Stimulated activated CD4-positive, alpha-beta T cell treated with anti-CD3 and anti-CD28 coated beads, TNF-alpha, amount 100 ng/mL, for 24 hours (primary cell): ENCODE measurements at places on chromosomes 13 and 19.

- no peak for DNase-seq
Observed at GRCh38 chr19:47331931-47332547, at the start of gene C5AR2. TSS of gene C5AR2 (plus strand) at chr19:47332175. CDS start at chr19:47340800, 8,625 bp downstream.

DNA sequence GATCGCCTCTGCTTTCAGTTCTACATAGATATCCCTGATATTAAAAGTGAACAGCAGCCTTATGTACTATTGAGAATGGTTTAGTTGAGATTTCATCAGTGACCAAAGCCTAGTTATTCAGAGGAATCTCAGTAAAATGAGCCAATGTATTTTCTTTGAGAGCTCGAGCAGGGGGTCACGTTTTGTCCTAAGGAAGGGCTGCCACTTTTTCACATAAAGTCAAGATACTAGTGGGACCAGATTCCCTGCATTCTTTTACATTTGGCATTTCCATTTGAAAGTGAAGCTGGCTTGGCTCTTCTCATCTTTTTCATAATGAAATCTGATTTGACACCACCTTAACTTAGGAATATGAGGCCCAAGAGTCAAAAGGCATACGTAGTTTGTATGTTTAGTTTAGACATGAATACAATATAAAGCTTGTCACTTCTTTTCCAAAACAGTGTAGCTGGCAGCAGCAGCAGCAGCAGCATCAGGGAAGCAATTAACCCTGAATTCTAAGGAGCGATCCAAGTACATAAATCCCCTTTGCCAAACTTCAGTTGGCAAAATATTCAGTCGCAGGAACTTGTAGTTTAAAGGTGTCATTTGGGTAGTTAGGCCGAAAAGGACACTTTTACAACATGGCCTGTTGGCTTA, 1752.2 kb upstream of the PCDH20 start:
- no peak for DNase-seq

GRCh38 chr19:16943942-16944625, 55.3 kb downstream of the F2RL3 start:
- no peak for DNase-seq

DNA sequence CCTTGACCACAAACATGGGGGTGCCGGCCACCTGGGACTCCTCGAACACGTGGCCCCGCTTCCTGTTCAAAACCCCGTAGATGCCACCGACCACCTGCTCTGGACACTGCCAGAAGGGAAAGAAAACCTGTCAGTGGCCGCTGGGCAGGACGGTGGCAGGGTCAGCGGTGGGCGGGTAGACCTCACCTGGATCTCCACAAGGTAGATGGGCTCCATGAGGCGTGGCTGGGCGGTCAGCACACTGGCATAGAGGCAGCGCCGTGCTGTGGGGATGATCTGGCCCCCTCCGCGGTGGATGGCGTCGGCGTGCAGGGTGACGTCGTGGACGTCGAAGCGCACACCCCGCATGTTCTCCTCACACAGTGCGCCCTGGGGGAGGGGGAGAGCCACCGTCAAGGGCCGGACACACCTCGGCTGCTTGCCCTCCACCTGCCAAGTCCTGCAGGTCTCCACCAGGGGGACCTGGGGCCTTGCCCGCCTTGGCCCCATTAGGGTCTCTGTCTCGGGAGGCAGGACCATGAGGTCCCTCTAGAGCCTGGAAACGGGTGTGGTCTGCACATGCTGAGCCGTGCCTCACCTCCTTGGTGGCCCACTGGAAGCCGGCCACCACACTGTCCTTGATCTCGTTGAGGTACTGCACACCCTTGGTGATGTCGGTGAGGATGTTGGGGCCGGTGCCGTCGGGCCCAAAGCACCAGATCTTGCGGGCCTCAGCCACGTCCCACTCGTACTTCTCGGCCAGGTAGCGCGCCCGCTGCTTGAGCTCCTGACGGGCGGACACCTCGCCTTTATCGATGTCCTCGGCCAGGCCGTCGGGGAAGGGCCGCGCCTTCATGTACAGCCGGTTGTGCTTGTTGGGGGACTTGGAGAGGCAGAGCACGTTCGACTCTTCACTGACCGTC, 6.6 kb upstream of the DAPK3 start:
- no peak for DNase-seq

DNA sequence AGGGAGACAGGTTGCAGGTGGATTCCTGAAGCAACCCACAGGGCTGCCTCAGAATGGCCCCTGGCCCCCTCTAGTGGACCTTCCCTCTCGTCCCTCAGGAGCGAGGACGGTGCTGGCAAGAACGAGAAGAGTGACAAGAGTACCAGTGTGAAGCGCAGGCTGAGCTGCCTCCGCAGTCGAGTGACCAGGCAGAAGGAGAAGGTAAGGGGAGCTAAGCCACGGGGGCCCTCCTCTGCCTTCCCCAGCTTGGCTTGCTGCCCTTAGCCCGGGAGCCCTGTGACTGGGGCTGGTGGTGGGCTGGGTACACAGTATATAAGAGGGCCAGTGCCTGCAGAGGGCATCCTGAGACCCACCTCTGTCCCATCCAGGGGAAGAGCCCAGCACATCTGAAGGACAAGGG, 34.0 kb downstream of the ARHGEF18 start:
- no peak for DNase-seq
